ENCODE measurements at places on chromosomes 6 and 20.

GRCh38 chr6:138161338-138162110, at the start of gene ARFGEF3:
Gene ARFGEF3 (plus strand): TSS chr6:138161939. CDS start chr6:138162087, 148 bp downstream.
- peak; percentile 68 for DNase-seq

DNA sequence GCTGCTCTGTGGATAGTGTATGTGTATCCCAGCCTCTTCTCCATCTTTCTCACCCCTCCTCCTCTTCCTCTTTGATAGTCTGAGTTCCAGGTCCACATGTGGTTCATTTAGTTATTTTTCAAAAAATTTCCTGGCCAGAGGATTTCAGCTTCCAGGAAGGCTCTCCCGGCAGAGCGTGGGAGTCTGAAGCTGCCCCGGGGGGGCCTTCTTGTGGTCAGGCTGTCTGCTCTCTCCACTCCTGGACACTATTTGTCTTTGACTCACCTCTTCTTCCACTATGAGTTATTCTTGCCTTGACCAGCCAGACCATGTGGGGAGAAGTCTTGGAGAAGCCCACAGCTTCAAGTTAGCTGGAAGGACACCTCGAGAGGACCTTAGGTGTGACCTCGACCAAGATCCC, 258.8 kb downstream of the CDC5L start:
- no peak for DNase-seq

- DNase-seq: no peak
Measured at GRCh38 chr6:13288481-13288880, 39.9 kb downstream of the TBC1D7 start.

DNA sequence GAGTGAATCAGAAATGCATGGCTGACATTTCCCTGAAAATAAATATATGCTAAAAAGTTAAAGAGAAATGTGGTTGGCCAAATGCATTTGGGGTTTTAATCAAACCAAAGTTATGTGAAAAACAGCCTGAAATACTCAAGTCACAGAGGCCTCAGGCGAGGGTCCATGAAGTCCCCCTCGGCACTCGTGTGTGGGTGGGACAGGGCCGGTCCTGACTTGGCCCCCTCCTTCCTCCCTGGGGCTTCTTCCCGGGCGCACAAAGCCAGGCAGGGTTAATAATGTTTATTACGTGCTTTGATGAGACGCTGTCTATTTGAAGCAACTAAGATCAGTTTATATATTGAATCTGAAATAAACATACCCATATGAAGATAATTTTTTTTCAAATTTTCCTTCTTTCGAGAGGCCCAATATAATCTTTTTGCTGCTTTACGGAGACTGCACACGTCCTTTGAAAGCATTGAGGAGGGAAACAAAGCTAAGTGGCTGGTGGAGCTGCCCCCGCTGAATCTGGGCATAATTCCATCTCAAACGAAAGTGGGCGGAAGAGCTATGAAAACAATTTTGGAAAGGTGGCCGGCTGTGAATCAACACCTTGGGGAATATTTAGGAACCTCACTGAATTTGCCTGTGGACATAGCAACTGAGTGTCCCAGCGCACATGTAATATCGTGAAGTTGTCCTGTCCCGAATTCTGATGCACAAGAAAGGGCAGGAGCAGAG, 55.8 kb upstream of the SMOC2 start:
- DNase-seq: no peak

GRCh38 chr6:107140581-107140980, 25.3 kb upstream of the BEND3 start:
- DNase-seq: no peak

GRCh38 chr6:138863321-138863720, 67.4 kb downstream of the ECT2L start:
- DNase-seq: no peak
